Activated T-helper 9 cell treated with anti-CD3 and anti-CD28 coated beads, Interleukin-2, amount 50 U/mL, for 16 hours (primary cell): ENCODE measurements at places on chromosomes 4 and X.

DNA sequence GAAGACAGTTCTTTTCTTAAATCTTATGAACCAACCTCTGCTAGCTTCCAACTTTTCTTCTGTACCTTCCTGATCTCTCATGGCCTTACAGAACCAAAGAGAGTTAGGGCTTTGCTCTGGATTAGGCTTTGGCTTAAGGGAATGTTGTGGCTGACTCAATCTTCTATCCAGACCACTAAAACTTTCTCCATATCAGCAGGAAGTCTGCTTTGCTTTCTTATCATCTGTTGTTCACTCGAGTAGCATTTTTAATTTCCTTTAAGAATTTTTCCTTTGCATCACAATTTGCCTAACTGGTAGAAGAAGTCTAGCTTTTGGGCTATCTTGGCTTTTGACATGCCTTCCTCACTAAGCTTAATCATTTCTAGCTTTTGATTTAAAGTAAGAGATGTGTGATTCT lies 167.0 kb downstream of the TBCK start:
- no peak for DNase-seq

GRCh38 chrX:119990556-119991004 lies 47.0 kb upstream of the NKAP start:
- no peak for DNase-seq

GRCh38 chr4:52868133-52868532 lies 6.0 kb downstream of the RASL11B start:
- DNase-seq: no peak

- DNase-seq: no peak
Observed at GRCh38 chr4:5755161-5755560, 44.2 kb downstream of the EVC start.
